ENCODE measurements at places on chromosomes 2 and 18.

DNA sequence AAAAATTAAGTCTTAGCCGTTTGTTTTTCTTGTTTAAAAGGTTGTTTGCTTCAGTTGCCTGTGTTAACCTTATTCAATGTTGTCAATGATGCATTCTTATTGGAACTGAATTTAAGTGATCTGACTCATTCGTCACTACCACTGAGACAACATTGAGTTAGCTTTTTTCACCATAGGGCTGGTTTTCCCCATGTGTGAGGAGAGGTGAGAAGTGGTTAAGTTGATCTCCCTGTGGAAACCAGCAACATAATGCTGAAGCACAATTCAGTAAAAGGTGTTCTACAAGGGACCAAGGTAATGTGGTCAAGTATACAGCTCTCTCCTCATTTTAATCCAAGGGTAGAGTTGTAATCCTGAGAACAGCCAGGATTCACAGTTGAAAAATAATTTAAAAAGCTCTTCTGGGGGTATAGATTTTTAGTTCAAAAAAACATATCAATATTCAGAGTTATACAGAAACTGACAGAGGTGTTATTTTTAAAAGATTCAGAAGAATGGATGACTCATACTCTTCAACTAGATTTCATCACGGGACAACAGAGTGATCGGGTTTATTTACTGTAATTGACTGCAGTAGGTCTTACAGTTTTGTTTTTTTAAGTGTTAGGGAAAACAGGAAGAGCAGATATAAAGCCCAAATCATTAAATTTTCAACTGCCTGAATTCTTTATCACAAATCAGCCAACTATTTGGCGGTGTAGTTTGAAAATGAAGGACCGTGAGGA, 12.6 kb downstream of the NOP58 start:
- no peak for DNase-seq

GRCh38 chr2:120520929-120521912, 175.3 kb downstream of the INHBB start:
- DNase-seq, result no peak

DNA sequence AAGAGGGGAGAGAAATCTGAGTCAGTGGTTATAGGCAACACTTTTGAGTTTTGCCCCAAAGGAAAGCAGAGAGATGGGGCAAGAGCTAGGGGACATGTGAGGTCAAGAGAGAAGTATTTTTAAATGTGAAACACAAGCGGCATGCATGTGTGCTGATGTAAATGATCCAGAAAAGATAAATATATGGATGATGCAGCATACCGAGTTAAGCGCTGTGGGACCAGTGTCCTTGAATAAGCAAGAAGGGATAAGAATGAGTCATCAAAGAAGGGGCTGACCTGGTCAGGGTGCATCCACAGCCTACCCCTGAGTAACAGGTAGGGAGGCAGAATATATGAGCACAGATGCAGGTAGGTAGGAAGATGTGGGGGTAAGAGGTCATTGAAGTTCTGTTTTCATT, 180.9 kb downstream of the TRABD2A start:
- DNase-seq, result no peak

- DNase-seq, result no peak
Observed at GRCh38 chr2:144356402-144356801, 163.5 kb downstream of the ZEB2 start.

GRCh38 chr2:45876611-45877010, 225.1 kb downstream of the PRKCE start:
- DNase-seq, result no peak

DNA sequence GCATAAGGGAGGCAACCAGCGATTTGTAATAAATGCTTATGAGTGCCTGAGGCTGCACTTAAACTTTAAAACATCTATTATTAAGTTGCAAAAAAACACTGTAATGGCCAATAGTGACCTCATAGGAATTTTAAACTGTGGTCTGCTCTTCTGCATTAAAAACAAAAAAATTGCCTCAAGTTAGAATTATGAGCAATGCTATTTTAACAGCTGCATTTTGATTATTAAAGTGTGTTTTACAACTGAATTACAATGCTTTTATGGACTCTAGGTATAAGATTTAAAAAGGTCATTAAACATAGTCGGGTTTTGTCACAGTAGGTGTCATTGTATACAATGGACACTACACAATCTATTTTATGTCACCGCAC, 528.7 kb upstream of the FANCL start:
- no peak for DNase-seq

- DNase-seq, result no peak
Observed at GRCh38 chr2:102509749-102510148, 36.7 kb downstream of the SLC9A4 start.

GRCh38 chr2:186508263-186508662, 22.2 kb downstream of the ZC3H15 start:
- no peak for DNase-seq

DNA sequence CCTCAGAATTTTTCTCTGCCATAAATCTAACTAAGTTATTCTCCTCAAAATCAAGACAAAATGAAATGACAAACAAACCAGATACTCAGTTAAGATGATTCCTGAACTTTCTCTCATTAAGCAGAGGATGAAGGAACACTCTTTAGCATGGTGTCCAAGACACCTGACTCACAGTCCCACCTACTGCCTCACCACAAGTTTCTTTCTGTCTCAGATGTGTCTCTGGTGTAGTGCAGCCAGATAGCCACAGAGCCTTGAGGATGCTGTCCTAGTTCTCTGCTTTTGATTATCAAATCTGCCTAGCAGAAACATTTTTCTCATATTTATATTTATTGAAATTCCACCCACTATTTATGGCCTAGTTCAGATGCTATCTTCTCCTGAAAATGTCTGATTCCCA, 103.6 kb upstream of the TMEM200C start:
- no peak for DNase-seq

DNA sequence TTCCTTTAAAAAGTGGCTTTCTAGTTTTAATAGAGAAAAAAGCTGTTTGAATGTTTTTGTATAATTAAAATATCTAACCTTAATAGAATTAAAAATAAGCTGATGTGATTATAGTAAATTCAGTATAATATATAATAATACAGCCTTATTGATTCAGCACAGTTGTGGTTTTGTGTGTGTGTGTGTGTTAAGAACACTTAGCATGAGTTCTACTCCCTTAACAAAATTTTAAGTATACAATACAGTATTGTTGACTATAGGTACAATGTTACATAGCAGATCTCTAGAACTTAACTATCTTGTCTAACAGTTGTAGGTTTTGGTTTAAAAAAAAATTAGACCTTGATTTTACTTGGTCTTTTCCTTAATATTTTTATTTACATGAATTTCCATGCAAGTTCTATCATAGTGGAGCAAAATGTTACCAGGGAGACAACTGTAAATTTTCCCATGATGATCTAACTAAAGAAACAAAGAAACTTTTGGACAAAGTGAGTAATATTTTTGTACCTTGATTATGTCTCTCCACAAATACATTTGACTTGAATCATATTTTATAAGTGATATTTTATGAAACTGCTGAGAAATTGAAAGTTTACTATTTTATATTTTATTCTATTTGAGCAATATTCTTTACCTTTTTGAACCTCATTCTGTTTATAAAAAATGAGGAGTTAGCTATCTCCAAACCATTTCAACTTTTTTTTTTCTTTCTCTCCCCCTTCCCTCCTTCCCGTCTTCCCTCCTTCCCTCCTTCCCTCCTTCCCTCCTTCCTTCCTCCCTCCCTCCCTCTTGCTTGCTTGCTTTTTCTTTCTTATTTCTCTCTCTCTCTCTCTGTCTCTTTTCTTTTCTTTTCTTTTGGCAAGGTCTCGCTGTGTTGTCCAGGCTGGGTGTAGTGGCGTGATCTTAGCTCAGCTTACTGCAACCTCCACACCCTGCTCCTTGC, 46.3 kb downstream of the ZC3H6 start:
- DNase-seq, result no peak

GRCh38 chr2:227627769-227628168, 10.5 kb downstream of the SCYGR4 start:
- no peak for DNase-seq

DNA sequence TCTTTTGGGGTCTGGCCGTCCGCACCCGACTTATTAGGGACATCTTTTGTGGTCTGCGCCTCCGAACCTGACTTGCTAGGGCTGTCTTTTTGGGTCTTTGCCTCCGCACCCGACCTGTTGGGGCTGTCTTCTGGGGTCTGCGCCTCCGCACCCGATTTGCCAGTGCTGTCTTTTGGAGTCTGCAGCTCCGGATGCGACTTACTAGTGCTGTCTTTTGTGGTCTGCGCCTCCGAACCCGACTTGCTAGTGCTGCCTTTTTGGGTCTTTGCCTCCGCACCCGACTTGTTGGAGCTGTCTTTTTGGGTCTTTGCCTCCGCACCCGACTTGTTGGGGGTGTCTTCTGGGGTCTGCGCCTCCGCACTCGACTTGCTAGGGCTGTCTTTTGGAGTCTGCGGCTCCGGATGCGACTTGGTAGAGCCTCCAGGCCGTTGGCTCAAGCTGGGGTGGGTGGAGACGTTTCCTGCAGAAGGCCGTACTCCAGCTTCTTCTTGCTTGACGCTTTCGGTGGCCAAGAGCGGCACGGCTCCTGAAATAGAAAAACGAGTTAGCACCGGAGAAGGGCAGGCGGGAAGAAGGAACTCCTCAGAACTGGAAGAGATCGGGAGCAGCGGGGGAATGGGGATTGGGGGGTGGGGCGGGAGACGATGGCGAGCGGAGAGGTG, 498 bp downstream of the TGOLN2 start:
- peak; percentile 76 for DNase-seq

- no peak for DNase-seq
Observed at GRCh38 chr2:85732467-85733120, 21.2 kb upstream of the ATOH8 start.

DNA sequence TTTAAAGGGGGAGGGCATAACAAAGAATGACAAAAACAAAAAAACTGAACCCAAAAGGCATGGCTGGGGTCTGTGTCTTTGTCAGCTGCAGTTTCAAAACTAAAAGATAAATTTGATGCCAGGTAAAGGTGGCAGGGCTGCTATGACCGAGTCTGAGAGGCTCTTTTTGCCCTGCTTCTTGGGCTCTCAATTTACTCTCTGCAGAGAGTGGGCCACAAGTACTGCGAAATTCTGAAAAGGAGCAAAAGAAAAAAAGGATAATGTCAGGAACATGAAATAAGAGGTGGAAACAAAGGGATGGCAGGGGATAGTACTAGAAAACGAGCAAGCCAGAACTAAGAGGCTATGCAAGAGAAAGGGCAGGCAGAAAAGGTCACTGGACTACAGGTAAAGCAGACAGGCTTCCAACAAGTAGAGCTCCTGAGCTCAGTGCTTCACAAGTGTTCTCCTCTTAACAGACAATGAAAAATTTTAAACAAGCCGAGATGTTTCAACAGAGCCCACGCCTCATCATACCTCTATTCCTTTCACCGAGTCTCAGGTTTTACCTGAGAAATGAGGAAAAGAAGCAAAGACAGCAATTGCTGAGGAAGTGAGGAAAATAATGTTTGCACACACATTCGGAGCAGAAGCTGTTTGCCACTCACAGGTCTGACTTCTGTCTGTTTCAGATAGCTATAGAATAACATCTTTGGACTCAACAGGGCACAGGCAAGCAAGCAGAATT, 7.3 kb downstream of the IRS1 start:
- no peak for DNase-seq

DNA sequence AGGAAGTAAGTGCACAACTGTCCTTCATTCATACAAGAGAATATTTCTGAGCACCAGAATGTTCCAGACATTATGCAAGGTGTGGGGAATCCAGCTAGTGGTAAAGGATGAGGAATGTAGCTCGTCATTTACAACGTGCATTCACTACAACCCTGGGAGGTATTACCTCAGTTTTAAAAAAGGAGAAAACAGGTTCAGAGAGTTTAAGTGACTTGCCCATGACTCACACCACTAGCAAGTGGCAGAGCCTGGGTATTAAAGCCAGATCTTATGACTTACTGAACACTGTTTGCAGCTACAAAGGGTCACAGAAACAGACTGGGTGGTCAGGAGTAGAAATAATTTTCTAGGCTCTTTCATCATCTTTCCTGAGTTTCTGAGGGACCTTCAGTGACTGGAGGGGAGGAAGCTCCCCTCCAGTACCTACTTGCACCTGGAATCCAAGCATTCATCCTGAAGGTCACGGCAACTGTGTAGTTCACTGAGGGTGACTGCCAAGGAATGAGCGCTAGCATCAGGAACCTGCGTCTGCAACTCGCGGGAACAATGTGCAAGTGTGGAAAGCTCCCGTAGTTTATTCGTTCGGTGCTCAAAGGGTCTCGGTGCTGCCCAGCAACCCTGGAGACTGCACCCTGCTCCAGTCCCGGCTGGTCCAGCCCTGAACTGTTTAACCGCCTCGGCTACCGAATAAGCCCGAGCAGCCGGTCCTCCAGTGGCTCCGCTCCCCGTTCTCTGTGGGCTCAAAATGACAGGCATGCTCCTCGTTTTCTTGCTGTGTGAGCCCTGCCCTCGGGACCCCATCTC, 647 bp downstream of the CCDC121 start:
- no peak for DNase-seq

GRCh38 chr2:63555931-63556330, 32.3 kb downstream of the WDPCP start:
- no peak for DNase-seq

DNA sequence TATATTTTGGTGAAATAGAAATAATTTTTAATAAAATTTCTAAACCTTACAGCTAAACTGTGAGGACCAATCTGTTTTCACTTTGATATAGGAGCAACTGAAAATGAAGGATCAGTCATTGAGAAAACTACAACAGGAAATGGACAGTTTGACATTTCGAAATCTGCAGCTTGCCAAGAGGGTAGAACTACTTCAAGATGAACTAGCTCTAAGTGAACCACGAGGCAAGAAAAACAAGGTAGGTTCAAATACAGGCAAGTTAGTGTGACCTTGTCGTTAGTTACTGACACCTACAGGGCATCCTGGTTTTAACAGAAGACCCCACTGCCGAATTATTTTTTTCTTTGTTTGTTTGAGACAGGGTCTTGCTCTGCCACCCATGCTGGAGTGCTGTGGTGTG, 75.5 kb upstream of the STON1 start:
- DNase-seq, result no peak

- no peak for DNase-seq
Observed at GRCh38 chr18:55353806-55354205, 234.2 kb downstream of the TCF4 start.

GRCh38 chr18:49206717-49207116, 253.7 kb downstream of the DYM start:
- no peak for DNase-seq

GRCh38 chr2:64967601-64968000, 21.6 kb upstream of the SLC1A4 start:
- no peak for DNase-seq

DNA sequence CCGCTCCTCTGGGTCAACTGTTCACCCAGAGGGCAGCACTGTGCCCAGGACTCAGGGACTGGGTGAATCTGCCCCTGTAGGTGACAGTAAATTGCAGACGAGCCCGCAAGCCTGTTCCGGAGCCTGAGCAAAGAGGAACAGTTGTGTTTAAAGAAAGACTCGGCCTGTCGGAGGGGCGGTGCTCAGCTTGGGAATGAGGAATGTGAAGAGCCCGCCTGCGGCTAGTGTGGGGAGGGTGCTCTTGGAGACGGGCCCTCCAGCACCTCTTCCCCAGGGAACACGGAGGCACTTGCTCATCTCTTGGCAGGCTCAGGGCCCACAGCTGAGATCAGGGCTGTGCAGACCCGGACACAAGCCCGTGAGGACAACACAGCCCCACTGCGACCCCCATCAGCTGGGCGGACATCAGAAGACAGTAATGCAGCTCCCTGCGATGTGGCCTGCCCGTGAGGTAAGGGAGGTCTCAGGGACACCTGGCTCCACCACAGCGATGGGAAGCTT, 299.0 kb downstream of the NDUFA10 start:
- DNase-seq, result peak; percentile 36

GRCh38 chr2:145194673-145195072, 674.8 kb upstream of the ZEB2 start:
- no peak for DNase-seq
